Vagina (tissue), 2 donors: ENCODE measurements at places on chromosomes 3 and 15.

- no peak for DNase-seq
Measured at GRCh38 chr3:153055779-153056178, 106.2 kb upstream of the RAP2B start.

DNA sequence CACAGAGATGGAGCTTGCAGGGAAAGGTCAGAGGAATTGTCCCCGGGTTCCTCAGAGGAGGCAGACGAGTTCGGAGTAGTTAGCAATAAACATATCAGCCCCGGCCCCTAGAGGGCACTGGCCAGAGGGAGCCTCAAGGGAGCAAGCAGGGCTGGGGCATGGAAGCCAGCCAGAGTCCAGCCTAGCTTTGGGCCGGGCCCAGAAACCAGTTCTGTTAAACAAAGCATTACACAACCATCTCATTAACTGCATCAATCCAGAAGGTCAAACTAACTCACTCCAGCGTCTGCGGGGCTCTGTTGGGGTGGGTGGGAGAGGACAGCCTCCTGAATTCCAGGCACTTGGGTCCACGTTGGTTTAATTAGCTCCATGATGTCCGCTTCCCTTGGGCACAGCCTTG, 41.0 kb upstream of the IREB2 start:
- DNase-seq, result no peak

DNA sequence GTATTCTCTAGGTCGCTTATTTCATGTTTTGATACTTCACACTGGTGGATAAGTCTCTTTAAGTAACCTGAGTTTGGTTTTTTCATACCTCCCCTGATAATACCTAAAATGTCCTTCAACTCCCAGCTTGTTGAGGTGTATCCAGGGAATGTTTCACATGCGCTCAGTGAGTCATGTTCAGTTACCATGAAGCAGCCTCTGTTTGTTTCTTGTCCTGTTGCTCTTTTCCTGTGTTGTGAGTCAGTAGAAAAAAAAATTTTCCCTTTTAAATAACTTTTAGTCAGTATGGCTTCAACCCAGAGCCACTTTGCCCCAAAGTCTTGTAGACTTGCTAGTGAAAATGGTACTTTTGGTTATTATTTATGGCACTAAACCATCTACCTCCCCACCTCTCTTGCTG, 278.4 kb upstream of the ZPLD1 start:
- no peak for DNase-seq

DNA sequence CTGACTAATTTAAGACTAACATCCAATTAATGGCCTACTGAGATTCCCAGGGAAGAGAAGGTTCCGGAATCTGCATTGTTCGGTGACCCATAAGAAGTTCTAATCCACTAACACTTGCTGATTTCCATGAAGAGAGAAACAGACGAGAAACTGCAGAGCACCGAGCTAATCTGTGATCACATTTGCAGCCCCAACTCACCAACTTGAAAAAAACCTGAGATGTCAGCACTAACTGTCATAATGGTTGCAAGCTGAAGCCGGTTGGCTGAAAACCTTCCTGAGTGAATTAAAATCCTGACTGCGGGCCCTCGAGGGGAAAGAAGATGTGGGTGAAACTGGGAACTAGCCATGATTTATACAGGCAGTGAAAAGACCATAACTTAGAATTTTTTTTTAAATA, 204.8 kb upstream of the IGF1R start:
- peak; percentile 64 for DNase-seq

DNA sequence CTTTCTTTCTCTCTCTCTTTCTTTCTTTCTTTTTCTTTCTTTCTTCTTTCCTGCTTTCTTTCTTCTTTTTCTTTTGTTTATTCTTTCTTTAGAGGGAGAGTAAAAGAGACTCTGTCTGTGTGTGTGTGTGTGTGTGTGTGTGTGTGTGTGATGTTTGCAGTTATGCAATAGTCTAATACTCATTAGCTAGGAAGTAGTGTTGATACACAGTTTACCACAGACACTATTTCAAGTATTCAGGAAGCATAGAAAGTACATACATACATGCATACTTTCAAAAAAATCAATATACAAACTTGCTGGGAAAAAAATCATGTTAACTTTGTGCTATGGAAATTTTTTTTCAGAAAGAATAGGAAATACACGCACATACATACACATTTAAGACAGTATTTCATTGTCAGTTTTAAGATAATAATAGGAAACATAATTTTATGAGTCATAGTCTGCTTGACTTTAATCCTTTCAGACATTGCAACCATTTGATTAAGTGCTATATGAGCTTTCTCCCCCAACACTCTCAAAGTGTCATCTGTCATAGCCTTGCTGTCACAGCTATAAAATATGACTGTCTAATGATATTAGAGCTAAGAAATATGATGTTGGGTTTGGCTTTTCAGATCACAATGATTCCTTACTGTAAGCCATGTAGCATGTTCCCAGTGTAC, 74.9 kb upstream of the EPHA3 start:
- no peak for DNase-seq

DNA sequence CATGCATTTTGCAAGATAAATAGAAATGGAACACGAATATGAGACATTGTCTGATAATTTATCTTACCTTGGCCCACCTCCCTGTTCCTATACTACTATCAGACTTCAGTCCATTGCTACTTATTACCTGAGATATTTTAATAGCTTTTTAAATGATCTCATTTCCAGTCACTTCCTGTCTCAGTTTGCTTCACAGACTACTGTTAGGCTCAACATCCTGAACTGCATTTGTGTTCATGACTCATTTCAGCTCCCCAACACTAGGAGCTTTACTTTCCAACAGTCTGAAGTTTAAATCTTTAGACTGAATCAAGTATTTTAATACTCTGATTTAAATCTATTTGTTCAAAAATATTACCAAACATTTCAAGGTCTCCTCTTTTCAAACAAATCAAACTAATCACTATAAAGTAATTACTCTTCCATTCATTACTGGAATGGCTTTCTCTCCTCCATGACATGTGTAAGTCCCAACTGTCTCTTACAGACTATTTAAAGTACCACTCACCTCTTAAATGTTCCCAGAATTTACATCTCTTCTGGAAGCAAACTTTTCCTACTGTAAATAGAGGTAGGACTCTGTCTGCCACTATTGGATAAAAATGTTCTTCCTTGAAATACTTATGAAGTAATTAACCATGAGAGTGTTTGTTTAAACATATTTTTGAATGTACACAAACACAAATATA, 1277.6 kb downstream of the ZPLD1 start:
- no peak for DNase-seq

DNA sequence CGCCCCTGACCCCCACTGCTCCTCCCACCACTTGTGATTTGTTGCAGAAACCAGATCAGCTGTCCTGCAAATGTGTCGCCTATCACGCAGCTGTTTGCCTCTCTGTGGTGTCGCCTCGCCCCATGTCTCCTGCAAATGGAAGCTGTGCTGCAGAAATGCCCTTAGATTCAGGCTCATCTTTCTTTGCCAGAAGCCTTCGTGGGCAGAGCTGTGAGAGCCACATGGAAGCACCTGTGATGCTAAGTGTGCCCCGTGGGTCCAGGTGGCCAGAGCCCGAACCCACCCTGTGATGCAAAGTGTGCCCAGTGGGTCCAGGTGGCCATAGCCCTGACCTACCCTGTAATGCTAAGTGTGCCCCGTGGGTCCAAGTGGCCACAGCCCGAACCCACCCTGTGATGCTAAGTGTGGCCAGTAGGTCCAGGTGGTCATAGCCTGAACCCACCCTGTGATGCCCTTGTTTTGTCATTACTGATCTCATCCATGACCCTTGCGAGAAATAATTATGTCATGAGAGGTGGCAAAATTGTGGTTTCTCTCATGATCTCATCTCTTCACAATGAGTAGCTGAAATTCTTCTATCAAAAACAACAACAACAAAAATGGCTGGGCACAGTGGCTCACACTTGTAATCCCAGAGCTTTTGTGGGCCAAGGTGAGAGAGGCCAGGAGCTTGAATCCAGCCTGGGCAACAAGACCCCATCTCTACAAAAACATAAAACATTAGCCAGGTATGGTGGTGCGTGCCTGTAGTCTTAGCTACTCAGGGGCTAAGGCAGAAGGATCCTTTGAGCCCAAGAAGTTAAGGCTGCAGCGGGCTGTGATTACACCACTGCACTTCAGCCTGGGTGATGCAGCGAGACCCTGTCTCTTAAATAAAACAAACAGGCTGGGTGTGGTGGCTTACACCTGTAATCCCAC, 187.4 kb downstream of the GOLGA6L6 start:
- peak; percentile 87 for DNase-seq

- no peak for DNase-seq
Measured at GRCh38 chr3:40463579-40463978, 6.4 kb downstream of the RPL14 start.

DNA sequence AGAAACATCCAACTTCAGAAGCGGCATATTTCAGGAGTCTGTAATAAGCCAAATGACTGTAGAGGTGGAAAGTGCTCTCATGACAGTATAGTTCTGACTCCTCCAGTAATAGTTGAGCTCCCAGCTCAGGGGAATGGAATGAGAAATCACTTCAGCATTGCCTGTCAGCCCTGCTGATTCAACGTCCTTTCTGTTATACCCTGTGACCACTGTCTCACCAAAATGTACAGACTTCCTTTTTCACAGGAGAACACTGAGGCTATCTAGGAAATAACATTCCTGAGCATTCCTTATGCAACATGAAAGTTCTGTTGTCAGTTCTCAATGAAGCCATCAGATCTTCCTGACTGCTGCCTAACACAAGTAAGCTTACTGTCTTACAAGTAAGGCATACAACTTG, 284.5 kb upstream of the MME start:
- DNase-seq, result no peak

DNA sequence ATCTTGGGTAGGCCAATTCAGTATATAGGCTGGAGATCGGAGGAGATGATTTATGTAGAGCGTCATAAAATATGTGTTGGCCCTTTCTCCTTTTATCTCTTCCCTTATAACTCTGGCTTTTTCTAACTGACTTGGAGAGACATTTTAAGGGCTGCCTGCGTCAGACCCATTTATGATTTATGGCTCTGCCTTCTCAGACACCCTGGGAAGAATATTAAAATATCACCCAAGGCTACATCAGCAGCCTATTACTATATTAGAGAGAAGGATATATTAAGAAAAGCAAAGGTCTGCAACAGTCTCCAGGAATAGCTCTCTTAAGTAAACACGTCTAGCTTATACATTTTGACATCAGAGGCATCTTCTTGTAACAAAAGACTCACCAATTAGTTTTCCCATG, 179.4 kb downstream of the SV2B start:
- DNase-seq, result no peak

DNA sequence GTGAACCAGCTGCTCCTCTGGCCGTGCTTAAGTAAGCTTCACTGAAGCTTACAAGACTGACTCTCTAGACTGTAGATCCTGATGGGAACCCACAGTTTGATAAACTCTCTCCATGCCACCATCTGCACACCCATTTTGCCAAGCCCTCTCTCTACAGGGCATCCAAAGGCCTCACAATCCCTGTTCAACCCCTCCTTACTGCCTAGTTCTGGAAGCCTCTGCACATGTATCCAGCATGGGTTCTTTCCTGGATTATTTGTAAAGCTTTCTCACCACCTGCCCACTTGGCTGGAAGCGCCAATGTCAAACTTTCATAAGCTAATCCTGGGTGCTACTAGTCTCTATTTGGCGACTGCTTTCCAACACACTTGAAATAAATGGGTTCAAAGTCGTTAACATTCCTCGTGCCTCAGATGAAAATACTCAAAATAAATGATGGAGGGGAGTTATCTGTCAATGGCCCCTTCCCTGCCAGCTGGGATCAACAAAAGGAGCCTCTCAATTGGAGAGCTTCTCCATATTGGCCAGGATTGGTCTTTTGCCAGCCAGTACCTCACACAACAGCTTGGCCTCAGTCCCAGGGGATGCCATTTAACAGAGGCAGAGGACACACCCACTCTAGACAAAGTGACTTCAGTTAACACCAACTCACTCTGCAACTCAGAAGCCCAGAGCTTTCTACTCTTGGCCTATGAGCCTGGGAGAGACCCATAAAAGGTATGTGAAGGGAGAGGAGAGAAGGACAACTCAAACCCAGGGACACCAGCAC, 48.1 kb downstream of the SH3BP5 start:
- DNase-seq, result no peak

- no peak for DNase-seq
Measured at GRCh38 chr3:45551214-45552010, 43.1 kb upstream of the LIMD1 start.

DNA sequence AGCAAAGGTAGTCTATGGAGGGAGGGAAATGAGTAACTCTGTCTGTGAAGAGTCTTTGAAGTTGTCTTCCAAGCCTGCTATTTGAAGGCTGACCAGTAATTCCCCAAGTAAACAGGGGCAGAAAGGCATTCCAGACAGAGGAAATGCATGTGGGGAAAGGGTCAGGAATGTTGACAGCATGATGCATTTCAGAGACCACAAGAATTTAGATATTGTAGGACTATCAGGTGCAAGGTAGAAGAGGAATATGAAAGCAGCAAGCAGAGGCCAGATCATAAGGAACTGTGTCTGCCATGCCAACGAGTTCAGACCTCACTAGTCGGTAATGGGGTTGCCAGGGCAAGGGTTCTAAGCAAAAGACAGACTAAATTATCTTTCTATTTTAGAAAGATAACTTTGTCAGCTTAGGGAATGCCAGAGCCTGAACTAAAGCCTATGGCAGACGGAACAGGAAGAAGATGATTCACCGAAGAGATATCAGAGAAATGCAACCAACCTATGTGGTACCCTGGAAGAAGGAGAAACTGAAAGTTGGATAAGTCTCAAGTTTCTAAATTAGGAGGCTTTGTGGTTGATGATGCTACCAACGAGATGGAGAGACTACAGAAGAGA, 327.0 kb upstream of the RORA start:
- DNase-seq, result no peak

GRCh38 chr3:187961366-187961765, 192.6 kb upstream of the LPP start:
- DNase-seq, result no peak

- DNase-seq, result no peak
Measured at GRCh38 chr3:72836923-72837322, 11.3 kb downstream of the SHQ1 start.

DNA sequence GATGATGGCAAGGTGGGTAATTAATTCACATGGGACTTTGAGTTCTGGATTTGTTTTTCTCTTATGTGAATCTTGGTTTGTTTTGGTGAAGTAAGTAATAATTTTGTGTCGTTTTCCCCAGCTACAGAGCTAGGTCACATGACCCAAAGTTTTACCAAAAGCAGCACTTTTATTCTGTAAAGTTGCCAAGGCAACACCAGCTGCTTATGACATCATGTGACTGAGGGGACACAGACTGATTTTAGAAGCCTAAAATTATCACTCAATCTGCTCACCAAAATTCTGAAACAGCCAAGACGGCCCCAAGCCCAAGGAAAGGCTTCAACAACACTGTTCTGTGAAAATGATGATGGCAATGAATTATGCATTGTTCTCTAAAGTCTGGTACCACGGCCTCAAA, 63.9 kb downstream of the MEX3B start:
- no peak for DNase-seq

GRCh38 chr3:196948442-196949284, 6.3 kb upstream of the NCBP2 start:
- DNase-seq, result no peak

GRCh38 chr3:36666166-36666565, 98.2 kb downstream of the DCLK3 start:
- DNase-seq, result no peak
